ENCODE measurements at places on chromosomes 16 and 17.

DNA sequence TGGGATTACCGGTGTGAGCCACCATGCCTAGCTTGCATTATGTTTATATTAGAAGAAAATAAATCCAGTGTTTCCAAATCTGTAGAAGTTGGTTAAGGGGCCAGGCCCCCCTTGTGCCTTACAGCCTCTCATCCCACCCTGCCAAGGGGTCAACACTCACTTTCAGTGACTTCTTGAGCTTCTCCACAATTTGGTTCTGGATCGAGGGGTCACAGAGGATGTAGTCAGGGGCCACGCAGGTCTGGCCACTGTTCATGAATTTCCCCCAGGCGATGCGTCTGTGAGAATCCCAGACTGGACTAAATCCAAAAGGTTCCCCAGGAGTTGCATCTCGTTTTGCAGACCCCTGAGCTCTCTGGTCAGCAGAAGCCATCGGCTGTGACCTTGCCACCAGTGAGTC, 7.2 kb downstream of the ALDH3A1 start:
- no peak for DNase-seq

DNA sequence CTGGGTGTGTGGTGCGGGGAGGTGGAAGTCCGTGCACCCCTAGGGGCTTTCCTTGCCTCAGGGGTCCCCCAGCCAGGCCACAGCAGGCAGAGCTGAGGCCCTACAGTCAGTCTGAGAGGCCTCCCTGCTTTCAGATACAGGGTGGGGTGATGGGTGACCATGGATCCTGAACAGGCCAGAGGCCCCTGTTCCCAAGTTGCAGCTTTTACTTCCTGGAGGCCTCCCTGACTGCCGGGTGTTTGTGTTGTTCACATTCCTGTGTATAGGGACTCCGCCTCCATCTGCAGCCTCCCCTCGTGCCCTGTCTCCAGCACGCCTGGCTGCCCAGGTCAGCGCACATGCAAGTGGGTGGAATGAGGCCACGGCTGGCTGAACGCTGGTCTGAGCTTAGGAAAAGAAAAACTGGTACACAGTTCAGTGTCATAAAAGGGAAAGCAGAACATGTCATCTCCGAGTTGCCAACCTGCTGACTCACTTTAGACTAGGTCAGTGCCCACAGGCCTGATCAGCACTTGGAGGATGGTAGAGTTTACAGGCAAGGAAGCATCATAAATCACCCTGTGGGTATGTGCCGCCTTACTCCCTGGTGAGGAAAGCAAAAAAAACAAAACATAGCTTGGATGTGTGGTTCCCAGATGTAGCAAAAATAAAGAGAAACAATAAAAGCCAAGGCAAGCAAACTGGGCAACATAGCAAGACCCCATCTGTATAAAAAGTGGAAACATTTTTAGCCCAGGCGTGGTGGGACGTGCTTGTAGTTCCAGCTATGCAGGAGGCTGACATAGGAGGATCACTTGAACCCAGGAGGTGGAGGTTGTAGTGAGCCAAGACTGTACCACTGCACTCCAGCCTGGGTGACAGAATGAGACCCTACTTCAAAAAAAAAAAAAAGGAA, 6.2 kb upstream of the SLC7A6 start:
- no peak for DNase-seq

GRCh38 chr17:45973099-45973780, 25.8 kb upstream of the STH start:
- DNase-seq = no peak

DNA sequence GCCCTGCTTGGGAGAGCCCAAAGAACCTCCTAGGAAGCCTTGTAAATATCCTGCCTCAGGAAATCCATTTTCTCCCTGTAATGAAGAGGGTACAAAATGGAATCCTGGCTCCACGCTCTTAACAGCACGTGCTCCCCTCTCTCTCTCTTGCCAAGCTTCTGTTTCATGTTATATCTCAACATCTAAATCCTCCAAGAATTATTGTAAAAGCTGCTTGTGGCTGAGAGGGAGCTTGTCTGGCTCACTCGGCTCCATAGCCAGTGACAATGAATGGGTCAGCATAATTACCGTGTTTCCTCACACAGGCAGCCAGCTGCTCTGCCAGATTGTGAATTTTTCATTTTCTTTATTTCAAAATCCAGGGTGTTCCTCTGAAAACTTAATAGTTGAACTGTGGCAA, 317.8 kb downstream of the RBFOX1 start:
- no peak for DNase-seq

DNA sequence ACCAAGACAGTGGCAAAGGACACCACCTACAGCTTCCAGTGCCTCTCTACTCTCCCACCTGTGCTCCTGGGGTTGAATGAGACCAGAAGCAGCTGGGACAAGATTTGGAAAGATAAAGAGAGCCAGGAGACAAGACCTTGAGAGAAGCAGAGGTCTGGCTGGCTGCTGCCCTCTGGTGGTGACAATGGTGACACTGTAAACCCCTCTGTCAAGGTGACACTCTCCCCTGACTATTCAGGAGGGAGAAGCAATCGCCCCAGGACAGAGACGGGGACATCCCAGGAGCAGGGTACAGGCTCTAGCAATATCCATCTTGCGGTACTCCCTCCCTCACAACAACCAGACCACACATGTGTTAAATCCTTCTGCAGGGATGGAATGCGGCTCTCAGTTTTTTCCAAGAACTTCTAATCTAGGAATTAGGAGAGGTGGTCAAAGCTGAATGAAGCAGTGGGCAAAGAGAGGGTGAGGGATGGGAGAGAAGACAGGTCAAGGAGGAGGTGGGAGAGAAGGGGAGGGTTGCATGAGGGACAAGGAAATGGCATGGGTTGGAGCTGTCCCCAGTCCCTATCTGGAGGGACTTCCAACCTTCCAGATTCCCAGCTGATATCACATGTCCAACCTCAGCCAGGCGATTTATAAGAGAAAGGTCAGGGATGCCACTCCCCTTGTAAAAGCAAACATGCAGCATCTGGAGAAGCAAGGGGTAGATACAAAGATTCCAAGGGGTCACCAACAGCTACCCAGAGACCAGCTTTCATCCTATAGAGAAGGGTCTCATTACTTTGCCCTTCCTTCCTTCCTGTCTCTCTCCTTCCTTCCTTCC, 2.9 kb downstream of the PHOSPHO1 start:
- peak; percentile 85 for DNase-seq

- DNase-seq = peak; percentile 65
These were observed 12.1 kb downstream of the CD300A start for GRCh38 chr17:74478420-74479100.

DNA sequence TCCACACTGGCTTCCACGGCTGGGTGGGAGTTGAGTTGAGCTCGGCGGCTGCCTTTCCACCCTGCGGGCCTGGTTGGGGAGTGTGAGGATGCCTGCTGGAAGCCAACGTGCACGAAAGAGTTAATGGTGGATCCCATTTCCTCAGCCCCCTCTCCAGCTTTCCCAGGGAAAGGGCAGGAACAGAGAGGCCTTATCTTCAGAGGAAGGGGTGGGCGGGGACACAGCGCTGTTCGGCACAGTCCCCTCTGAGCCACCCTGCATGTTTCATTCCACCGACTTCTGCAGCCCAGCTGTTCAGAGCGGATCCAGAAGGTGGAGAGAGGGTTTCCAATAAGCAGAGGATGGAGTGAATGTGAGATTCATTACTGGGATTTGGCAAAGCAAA, 295.3 kb downstream of the SEC14L1 start:
- DNase-seq = no peak

GRCh38 chr17:12376276-12376675, 289.4 kb upstream of the MYOCD start:
- no peak for DNase-seq

GRCh38 chr17:15270628-15271381, 5.7 kb upstream of the PMP22 start:
- DNase-seq = no peak

GRCh38 chr17:49557312-49558024, 18.2 kb upstream of the NXPH3 start:
- peak; percentile 56 for DNase-seq

DNA sequence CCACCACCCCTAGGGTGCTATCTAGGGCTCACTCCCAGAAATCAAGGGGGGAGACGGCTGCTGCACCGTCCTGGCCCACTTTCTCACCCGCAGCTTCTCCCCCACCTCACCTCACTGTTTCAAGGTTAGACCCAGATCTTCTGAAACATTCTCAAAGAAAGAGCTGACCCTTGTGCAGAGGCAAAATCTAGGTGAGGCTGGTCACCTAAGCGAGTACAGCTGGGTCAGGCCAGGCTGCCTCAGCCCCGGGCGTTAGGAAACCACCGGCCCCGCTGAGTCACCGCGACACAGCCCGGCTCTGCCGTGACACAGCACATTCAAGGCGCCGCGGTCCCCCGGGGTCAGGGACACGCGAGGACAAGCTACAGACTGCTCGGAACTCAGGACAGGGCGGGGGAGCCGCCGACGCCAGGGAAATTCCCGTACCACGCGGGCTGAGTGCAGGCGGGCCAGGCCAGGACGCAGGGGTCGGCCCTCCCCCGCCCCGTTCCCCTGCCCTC, 27.1 kb downstream of the GNPTG start:
- peak; percentile 44 for DNase-seq

DNA sequence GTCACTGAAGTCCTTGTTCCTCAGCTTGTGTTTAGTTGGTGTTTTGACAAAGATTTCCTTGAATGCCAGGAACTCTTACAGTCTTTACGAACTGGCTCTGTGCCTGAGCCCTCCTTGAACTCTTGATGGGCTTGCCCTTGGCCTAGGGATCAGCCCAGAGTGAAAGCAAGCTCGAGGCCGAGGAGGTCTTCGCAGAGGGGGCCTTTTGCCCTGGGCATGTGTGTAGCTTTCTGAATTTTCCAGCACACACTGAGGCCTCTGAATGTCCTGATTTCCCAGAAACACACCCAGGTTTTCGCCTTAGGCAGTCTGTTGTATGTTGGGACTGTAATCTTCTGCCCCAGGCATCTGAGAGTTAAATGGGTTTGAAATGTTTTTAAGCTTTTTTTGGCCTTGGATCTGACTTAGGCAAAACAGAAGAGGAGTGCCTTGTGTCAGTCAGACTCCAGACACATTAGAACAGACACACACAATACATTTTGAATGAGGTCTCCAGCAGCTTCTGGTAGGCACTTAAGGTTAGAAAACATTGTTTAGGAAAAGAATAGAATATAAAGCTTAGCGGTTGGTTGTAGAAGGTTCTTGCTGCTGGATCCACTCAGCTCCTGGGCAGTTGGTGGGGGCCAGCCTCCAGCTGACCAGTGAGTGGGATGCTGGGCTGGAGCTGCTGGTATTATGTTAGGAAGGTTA, 17.1 kb downstream of the FOXK2 start:
- no peak for DNase-seq

DNA sequence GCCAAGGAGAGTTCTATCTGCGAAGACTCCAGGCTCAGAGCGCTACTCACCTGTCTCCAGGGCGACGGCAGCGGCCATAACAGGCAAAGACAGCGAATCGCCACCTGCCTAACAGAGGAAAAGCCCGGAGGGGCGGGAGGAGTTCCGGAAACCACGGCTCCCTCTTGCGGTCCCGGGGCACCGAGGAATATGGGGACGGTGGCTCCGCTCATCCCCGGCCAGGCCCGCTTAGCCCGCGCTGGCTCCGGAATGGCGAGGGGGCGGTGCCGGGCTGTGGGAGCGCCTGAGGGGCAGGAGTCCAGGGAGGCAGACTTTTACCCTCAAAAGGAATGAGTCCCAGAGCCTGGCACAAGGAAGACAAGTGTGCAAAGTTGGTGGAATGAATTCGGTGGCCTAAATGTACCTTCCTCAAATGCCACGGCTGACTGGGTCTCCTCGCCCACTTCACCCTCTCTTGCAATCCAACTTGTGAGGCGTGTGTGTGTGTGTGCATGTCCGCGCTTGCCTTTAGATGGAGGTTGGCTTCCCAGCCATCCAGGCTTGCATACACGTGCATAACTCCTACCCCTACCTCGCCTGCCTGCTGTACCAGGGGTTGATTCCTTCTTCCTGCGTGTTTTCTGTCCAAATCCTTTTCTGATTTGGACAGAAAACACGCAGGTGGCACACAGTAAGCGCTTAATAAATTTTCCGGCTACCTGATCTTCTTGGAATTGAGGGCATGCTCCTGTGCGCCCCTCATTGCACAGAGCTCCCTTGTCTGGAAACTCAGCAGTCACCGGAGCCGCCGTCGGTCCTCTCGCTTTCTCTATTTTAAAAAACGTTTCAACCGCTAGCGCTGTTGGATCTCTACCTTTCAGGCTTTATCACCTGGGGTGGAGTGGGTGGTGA, 3.5 kb downstream of the C17orf100 start:
- no peak for DNase-seq

- no peak for DNase-seq
These were observed 285.8 kb downstream of the UTP18 start for GRCh38 chr17:51546114-51546513.

DNA sequence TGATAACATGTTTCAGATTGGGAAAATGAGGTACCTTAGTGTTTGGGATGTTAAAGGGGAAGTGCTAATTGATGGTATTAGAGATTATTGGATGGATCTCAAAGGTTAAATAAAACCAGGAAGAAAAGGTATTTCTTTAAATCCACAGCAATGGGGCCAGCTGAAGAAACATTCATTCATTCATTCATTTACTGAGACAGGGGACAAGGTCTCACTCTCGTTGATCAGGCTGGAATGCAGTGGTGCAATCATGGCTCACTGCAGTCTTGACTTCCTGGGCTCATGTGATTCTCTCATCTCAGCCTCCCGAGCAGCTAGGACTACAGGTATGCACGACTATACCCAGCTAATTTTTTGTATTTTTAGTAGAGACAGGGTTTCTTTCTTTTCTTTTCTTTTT, 19.8 kb downstream of the EARS2 start:
- no peak for DNase-seq

GRCh38 chr16:4612977-4613635, 1.6 kb downstream of the UBALD1 start:
- DNase-seq = no peak

DNA sequence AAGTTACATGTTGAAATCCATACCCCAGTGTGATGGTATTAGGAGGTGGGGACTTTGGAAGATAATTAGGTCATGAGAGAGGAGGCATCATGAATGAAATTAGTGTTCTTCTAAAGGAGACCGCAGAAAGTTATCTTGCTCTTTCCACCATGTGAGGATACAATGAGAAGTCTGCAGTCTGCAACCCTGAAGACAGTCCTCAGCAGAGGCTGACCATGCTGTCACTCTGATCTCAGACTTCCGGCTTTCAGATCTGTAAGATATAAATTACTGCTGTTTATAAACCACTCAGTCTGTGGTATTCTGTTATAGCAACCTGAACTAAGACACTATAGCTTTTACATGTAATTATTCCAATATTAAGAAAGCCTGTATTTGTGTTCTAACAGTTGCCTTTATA, 116.7 kb upstream of the CES5A start:
- DNase-seq = no peak

DNA sequence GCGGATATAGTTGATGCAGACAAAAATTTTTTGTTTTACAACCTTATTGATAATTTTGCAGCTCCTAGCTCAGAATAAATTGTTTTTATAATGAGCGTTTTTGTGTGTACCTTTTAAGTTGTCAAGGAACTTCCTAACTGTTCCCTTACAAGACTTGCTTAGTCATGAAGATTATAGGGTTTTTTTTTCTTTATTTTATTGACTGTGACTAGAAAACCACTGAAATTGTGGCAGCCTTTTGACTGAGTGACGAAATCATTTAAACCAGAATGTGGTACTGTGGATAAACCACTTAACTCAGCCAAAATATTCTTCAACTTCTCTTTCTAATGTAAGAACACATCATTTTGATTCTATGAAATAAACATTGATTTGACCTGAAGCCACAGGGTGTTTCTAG, 40.8 kb upstream of the VPS4A start:
- no peak for DNase-seq

Measured in activated CD4-positive, alpha-beta T cell treated with anti-CD3 and anti-CD28 coated beads, Interleukin-2, amount 10 ng/mL, durations not matched to agents 7 days and 5 days (primary cell).